Hematopoietic multipotent progenitor cell (in vitro differentiated cells): ENCODE measurements at places on chromosomes 7 and 10.

DNA sequence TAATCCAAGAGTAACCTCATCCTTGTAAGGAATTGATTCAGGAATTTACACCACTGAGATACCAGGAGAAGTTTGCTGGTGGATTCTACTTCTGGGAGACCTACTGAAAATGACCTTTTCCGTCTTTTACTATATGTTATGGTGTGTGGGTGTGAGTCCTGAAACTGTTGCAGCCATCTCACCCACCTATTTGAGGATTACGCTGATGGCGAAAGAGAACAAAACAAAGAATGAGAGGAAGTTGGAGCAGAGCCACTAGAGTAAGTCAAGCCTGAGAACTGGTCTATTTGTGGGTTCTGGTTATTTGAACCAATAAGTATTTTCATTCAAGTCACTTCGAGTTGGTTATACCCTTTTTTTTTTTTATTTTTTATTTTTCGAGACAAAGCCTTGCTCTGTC, 12.7 kb upstream of the ABCC2 start:
- DNase-seq: no peak

DNA sequence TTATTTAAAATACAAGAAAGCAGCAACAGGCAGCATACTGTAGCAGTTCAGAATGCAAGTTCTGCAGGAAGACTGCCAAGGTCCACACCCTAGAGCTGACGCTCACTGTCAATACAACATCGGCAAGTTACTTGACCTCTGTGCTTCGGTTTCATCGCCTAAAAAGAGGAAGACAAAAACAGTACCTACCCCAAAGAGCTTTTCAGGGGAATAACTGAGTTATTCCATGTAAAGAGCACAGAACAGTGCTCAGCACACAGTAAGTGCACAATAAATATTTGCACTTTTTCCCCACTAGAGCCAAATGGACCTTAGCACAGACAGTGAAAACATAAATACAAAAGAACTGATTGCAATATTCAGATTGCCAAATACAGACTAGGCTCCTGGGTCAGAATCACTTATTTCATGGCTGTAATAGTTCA, 88.6 kb downstream of the USP6NL start:
- DNase-seq: no peak

- no peak for DNase-seq
Observed at GRCh38 chr7:9307131-9307530, 873.7 kb downstream of the NXPH1 start.

DNA sequence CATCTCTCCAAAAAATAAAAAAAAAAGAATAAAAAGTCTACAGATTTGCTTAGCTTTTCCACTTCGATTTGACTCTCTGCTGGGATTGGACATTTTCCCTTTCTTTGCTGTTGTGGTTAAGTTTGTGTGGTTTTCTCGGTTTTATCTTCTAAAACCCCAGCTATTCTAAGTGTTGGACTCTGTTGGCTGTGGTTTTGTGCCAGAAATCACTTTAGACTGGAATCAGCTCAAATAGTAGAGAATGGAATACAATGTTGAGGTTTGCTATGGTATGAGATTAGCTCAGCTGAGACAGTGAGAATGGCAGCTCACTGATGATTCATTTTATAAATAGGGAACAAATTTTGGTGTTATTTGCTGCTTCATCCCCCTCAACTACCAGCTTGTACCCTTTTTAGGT, 116.0 kb downstream of the BUB3 start:
- no peak for DNase-seq

DNA sequence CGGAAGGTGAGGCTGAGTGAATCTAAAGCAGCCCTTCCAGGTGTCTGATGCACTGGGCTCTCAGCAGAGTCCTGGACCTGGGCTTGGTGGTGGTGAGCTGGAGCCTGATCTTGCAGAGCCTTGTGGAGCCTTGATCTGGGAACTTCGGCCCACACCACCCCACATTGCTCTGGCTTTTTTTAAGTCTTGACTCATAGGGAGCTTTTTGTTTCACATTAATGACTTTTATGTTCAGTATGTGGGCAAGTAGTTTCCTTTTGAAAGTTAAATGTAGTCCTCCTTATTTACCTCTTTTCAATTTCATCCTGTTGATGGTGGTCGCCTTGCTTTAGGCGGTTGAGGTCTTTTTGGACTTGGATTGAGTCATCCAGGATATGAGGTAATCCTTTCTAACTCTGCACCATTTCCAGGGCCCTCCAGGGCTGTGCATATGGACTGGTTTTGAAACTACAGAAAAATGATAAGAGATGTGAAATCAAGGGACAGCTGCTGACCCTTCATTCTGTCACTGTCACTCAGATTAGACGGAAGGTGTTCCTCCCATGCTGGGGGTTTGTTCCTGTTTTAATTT, 2.9 kb upstream of the NRAP start:
- DNase-seq: no peak

- no peak for DNase-seq
Observed at GRCh38 chr7:101186194-101186593, 6.1 kb upstream of the NAT16 start.

GRCh38 chr10:94496010-94496409, 49.6 kb upstream of the HELLS start:
- DNase-seq: no peak

GRCh38 chr7:121195874-121196273, 132.9 kb upstream of the WNT16 start:
- DNase-seq: no peak

- no peak for DNase-seq
Observed at GRCh38 chr7:107715531-107715930, 28.4 kb upstream of the CBLL1 start.

GRCh38 chr10:116088985-116089384, 184.0 kb downstream of the GFRA1 start:
- DNase-seq: no peak

DNA sequence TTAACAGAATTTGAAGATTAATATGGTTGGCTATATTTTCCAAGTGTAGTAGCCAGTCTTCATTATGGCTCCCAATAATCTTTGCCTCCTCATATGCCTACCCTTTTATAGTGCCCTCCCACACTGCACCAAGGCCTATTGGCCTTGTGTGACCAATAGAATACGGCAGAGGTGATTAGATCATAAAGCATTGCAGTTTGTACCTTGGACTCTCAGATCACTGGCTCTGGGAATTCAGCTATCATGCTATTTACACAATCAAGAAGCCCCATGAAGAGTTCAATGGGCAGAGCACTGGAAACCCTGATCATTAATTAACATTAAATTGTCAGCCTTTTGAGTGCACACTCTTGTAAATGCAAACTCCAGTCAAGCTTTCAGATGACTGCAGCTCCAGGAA, 154.5 kb upstream of the MAGI2 start:
- DNase-seq: no peak

- DNase-seq: no peak
Observed at GRCh38 chr10:101763141-101763846, 12.6 kb downstream of the FGF8 start.

DNA sequence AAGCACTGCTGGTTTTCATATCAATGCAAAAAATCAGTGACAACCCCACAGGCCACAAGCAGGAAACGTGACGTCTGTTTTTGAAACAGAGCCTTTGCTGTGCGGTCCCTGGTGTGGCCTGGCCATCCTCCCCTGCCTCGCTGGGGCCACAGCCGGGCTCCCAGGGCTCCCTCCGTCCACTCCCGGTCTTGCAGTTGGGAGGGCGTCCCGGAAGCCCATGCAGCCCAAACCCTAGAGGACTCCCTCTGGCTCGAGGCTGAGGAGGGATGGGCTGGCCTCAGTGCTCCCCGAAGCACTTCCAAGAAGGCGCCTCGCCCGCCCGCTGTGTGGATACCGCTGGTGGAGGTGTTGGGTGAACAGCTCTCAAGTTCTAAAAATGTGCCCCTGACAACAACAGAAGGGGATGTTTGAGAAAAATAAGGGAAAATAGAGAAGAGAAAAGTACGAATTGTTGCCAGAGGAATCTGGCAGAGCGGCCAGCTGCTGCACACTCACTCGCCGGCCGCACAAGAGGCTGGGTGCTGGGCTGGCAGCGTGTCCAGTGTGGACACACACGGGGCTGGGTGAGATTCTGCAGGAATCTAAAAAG, 73.5 kb downstream of the ZRANB1 start:
- DNase-seq: peak; percentile 72

- DNase-seq: no peak
Observed at GRCh38 chr10:125009661-125010161, 67.8 kb downstream of the ZRANB1 start.

DNA sequence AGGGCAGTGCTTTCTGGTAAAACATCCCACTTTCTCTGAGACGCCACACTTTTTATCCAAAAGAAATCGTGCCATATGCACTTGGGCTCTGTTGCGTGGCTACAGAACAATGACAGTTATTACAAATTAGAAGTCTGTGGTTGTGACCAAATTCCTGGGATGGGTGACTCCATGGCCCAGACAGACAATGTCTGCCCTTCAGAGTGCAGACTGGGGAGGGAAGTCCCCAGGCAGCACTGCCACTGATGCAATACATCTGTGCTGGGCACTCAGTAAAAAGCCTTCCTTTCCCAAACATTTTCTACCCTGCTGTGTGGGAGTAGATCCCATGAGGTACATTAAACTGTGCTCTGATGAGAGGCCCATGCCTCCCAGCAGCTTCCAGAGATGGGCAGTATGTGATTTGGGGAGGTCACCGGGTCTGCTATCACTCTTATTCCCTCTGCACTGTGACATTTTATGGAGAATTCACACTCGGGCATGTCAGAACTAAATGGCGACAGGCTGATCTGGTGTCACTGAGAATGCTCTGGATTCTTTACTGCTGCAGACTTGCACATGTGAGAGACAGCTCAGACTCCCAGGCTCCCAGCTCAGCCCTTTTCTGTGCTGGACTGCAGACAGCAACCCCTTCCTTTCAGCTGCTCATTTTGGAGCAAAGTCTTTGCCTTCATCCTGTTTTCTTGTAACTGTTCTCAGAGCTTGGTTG, 243.5 kb upstream of the ZNF32 start:
- no peak for DNase-seq

DNA sequence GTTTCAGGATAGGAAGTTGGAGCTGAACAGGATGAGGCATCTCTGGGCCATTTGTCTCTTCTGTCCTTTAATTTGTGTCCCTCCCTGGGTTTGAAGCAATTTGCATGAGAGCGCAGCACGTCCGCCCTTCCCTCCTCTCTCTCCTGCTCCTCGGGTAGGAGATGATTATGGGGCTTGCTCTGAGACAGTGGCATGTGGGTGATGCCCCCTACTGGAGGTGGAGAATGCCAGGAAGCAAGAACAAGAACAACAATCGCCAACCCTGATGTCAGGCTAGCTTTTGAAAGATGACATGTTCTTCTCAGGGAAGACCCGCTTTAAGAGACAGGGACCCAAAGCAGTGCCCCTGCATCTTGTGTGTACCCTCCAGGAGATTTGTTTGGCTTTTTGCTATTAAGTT, 63.9 kb upstream of the LOXL4 start:
- DNase-seq: no peak

GRCh38 chr10:26950934-26951333, 90.2 kb upstream of the ABI1 start:
- no peak for DNase-seq

DNA sequence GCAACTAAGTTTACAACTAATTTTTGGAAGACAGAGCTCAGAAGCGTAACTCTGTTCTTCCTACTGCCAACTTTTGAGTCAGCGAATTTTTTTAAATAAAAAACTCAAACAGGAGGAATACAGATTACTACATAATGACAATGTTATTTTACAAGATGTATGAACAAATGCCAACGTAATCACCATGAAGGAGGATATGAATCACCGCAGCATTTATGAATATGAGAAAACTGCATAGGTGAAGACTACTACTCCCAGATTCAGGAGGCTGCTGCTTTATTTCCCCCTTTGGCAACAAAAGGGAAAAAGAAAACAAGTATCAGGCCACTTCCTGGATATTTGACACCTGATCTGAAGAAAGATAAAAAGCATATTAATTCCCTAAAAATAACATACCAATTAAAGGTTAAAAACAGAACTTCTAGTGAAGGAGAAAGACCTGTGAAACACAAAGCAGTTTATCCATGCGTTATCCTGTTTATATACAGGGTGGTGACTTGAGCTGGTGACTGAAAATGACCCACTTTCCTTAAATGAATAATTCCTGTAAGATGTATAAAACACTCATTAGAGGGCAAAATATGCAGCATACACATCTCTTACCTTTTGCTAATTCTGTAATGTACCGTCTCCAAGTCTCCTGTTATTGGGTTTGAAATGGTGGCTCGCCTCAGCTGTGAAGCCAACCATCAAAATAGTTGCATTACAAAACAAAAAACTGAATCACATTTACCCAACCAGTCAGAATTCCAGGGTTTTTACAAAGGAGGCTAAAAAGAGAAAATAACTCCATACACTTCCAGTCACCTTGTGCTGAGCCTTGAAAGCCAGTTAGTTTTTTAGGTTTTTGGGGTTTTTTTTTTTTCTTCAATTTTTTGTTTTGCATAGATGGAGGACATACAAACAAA, 52.0 kb downstream of the P4HA1 start:
- DNase-seq: no peak

- no peak for DNase-seq
Observed at GRCh38 chr7:114943953-114944744, 22.3 kb downstream of the MDFIC start.

DNA sequence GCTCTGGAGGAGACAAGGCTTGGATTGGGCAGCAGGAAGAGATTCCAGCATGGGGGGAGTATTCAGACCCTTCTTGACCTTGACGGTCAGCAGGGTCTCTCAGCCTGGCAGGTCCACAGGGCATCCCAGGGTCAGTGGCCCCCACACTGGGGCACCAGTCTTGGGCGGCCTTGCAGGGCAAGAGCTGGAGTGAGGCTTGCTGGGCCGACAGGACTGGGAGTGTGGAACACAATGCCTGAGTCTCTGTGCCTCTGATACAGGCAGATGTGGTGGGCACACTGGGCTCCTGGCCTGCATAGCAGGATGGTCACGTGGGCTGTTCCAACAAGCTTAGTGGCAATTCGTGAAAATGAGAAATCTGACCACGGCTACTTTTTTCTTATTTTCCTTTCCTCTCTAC, 229.7 kb downstream of the TCERG1L start:
- DNase-seq: no peak

DNA sequence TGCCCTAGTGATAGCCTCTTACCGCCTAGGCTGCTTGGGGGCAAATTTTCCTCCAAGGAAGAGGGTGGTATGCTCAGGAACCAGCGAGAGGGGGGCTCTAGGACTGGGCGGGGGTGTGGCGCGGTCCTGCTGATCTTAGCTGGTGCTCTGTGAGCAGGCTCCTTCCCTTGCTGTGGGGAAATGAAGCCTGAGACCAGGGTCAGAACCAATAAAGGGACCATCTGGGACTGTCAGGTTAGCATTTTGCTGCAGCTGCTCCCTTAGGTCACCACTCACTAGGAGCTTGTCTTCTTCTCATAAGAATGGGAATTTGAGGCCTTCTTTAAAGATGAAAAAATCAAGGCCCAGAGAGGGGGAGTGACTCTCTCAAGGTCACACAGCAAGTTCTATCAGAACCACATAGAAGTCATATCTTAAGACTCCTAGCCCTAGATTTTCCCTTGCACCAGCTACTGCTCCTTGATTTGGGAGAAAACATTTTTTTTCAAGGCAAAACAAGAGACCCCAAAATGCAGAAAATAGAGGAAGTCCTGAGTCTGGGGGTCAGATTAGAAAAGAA, 2.0 kb upstream of the NEUROG3 start:
- DNase-seq: no peak

GRCh38 chr7:2118630-2119190, 114.0 kb downstream of the MAD1L1 start:
- no peak for DNase-seq

- no peak for DNase-seq
Observed at GRCh38 chr10:44673245-44673983, 237.7 kb upstream of the TMEM72 start.

- no peak for DNase-seq
Observed at GRCh38 chr10:47291682-47292081, 8.3 kb upstream of the GDF10 start.

- peak; percentile 39 for DNase-seq
Observed at GRCh38 chr10:33008499-33009243, 50.6 kb upstream of the ITGB1 start.

GRCh38 chr10:93580828-93581227, 14.4 kb downstream of the FFAR4 start:
- DNase-seq: no peak
